ENCODE measurements at places on chromosomes 6 and 20.

DNA sequence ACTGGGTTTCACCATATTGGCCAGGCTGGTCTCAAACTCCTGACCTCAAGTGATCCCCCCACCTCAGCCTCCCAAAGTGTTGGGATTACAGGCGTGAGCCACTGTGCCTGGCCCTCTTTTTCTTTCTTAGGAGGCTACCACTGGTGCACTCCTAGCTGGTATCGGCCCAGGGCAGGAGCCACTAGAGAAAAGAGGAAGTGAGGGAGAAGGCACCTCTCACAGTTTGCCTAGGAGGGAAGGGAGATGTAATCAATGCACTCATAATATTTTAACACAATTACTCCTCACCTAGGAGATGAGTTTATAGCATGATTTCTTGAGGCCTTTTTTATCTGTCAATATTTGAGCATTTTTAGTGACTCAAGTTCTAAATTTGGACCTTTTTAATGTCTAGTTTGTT lies 189.0 kb upstream of the SOX4 start:
- no peak for DNase-seq

GRCh38 chr20:59299945-59300332 lies 472 bp upstream of the EDN3 start:
- DNase-seq = no peak

GRCh38 chr20:7687065-7687464 lies 253.2 kb downstream of the HAO1 start:
- DNase-seq = no peak

GRCh38 chr6:118992186-118992795 lies 57.3 kb upstream of the MCM9 start:
- DNase-seq = no peak

- peak; percentile 89 for DNase-seq
These were observed at the start of gene MBOAT1 for GRCh38 chr6:20212392-20213111. TSS of gene MBOAT1 (minus strand) at chr6:20212469. CDS start at chr6:20212234, 235 bp downstream.

GRCh38 chr6:125013938-125014660 lies 51.9 kb downstream of the RNF217 start:
- DNase-seq = peak; percentile 85

DNA sequence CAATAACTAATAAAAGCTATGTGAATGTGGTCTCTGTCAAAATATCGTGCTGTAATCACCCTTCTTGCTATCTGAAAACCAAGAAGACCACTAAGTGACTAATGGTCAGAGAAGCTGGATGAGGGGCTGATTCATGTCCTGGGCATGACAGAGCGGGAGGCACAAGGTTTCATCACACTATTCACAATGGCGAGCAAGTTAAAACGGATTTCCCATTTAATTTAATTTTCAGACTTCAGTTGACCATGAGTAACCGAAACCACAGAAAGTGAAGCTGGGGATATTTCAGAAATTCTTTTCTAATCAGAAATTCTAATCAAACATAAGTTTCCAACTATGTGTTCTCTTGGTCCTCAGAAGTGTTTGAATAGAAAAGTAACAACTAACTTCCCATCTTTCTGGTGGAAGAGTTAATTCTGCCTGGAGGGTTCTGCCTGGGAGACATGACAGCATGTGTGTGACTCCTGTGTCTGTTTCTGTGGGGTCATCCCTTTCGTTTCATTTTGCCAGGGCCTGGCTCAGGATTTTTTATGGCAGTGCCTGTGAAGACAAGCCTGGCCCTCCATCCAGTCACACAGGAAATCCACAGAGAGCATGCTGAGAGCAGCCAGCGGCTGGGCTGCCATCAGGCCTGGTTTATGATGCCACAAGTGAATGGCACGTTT lies 98.9 kb downstream of the FAM120B start:
- DNase-seq = peak; percentile 90

GRCh38 chr6:79392094-79392493 lies 145.1 kb downstream of the LCA5 start:
- no peak for DNase-seq

- DNase-seq = peak; percentile 87
These were observed 179.5 kb downstream of the ADAT2 start for GRCh38 chr6:143271024-143271423.

DNA sequence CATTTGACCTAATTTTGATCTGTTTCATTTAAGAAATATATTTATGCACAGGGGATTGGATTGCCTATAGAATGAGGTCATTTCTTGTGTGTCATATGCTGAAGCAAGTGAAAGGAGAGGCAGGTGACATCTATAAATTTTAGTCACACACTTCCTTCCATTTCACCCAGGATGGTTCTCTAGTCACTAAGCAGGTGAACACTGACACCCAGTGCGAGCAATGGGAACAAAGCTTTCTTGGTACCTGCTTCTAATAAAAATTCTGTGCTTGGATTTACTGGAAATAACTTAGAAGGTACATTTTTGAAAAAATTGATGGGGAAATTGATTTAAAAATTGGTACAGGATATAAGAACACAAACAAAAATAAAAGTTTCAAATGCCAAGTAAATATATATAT lies 66.9 kb upstream of the MC3R start:
- DNase-seq = no peak

GRCh38 chr20:44849703-44850102 lies 35.8 kb upstream of the YWHAB start:
- DNase-seq = no peak

DNA sequence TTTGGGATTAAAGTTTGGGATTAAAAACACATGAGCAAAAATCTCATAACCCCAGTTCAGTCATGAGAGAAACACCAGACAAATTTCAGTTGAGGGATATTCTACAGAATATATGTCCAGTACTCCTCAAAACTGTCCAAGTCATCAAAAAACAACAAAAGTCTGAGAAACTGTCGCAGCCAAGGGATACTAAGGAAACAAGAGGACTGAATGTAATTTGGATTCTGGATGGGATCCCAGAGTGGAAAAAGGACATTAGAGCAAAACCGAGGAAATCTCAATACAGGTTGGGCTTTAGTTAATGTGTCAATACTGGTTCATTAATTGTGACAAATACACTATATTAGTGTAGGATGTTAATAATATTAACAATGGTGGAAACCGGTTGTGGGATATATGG lies 219.3 kb downstream of the BCKDHB start:
- DNase-seq = no peak

DNA sequence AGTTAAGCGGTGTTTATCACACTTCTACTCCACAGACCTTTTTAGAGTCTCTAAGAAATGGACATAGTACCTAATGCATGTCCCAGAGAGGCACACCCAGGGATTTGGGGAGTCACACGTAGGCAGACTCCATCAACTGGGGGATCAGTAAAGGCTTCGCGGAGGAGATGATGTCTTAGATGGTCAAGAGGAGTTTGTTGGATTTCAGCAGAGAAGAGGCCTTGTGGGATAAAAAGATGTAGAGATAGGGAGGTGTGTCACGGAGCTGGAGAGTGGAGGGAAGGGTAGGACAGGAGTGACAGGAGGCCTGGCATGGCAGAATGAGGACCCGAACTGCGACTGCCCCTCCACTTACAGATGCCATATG lies 9.1 kb downstream of the DYNLRB1 start:
- DNase-seq = no peak

DNA sequence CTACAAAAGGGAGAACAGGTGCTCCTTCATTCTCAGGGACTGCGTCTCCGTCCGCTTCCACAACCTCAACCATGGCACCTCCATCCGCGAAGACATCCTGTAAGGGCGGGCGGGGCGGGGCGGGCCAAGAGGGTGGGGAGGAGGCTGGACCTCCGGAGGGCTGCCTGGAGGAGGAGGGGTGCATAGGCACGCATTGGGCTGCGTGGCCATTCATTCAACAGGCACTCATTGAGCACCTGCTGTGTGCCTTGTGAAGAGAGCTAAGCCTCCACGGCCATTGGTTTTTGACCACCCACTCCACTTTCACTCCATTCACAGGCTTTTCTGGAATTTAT lies 435 bp downstream of the ZSWIM3 start:
- DNase-seq = no peak

GRCh38 chr6:125792680-125793079 lies 1.9 kb downstream of the NCOA7 start:
- peak; percentile 78 for DNase-seq

DNA sequence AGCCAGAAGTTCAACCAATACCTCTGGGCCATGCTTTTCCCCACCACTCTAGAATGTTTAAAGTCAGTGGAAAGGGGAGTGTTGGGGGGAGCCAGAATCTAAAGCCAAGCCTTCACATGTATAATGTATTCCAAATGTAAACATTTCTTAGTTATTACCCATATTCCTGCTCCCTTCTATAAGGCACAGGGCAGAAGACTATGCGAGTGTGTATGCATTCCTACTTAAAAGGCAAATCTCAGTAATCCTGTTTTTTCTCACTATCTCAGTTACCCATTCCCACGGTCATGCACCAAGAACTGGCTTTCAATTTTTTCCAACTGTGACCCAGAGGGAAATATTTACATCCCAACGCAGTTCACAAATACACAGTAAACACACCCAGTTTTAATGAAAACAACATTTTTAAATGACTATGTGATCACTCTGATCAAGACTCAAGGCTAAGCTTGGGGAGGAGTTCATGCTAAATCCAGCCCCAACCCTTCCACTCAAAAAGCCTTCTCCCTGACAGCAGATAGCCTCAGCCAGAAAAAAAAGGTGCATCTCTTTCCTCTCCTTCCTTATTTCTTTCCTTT lies 57.5 kb downstream of the EPB41L2 start:
- DNase-seq = no peak

GRCh38 chr20:59530782-59531181 lies 73.6 kb upstream of the PHACTR3 start:
- no peak for DNase-seq

GRCh38 chr6:14499841-14500240 lies 382.3 kb downstream of the CD83 start:
- DNase-seq = peak; percentile 91

DNA sequence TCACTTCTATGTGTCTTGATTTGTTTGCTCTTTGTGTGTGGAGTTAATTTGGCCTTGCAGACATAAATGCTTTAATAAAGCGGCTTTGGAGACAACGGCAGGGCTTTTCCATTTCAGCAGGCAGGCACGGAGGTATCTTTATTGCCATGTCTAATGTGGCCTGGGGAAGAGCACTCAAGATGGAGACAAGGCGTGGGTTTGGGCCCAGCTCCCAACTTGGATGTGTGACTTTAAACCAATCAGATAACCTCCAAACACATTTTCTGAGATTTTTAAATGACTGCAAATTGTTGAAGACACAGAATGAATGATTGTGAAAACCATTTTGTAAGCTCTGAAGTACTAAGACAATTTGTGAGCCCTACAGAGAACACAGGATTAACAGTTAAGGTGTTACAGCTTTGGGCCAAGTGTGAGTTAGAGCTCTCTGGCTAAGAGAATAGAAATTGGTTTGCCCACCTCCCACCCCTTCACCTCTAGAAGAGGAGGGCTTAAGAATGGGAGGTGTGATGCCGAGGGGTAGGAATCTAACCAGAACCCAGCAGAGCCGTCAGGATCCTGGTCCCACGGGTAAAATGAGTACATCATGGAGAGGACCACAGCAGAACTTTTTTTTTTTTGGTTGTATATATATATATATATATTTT lies 9.0 kb downstream of the DYNLT1 start:
- DNase-seq = no peak

GRCh38 chr6:14706378-14706929 lies 539.4 kb upstream of the JARID2 start:
- DNase-seq = peak; percentile 100

GRCh38 chr6:41900861-41901260 lies 5.7 kb upstream of the USP49 start:
- DNase-seq = no peak

- no peak for DNase-seq
These were observed 20.2 kb upstream of the SLC22A2 start for GRCh38 chr6:160278786-160279310.

- no peak for DNase-seq
These were observed 183.3 kb upstream of the BTBD3 start for GRCh38 chr20:11734431-11734830.

DNA sequence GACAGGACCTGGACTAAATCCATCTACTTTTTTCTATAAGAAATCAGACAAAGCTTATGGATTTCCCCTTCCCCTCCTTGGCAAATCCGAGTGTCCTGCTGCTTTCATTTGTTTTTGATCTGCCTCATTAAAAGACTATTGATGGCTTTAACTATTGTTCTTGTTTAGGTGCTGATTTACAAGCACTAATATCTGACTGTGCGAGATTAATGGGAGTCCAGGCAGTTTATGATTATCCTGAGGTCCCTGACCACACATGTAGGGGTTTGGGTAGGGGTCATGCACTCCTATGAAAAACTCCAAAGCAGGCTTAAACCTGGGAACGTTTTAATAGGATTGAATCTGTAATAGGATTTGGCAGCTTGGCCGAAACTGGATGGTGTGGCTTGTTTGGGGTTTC lies 317.5 kb upstream of the POU3F2 start:
- no peak for DNase-seq

DNA sequence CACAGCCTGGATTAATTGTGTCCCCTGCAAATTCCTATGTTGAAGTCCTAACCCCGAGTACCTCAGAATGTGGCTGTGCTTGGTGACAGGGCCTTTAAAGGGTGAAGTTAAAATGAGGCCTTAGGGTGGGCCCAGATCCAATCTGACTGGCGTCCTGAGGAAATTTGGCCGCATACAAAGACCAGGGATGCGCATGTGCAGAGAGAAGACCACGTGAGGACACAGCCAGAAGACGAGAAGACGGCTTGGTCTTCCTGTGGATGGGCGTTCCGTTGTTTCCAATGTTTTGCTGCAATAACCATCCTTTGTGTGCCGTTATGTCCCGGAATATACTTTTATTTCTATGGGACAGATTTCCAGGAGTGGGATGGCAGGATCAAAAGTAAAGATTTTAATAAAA lies 40.9 kb upstream of the SLC22A2 start:
- DNase-seq = no peak

GRCh38 chr6:27161115-27161514 lies 86.4 kb upstream of the PRSS16 start:
- DNase-seq = no peak

DNA sequence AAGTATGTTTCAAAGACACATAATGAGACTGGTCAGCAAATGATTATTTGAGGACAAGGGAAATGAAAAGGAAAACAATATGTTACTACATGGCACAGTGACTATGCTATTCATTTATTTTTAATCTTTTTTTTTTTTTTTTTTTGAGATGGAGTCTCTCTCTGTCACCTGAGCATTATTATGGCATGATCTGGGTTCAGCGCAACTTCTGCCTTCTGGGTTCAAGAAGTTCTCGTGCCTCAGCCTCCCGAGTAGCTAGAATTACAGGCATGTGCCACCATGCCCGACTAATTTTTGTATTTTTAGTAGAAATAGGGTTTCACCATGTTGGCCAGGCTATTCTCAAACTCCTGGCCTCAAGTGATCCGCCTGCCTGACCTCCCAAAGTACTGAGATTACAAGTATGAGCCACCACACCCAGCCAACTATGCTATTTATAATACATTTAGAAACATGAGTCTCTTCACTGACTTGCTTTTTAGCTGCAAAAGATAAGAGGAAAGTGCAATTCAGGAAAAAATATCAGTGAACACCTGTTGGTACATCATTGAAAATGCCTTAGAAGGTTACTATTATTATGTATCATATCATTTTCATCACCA lies 3.4 kb downstream of the CALHM4 start:
- DNase-seq = no peak

All from fibroblast of lung (primary cell).